ENCODE measurements at places on chromosomes 5 and 9.

DNA sequence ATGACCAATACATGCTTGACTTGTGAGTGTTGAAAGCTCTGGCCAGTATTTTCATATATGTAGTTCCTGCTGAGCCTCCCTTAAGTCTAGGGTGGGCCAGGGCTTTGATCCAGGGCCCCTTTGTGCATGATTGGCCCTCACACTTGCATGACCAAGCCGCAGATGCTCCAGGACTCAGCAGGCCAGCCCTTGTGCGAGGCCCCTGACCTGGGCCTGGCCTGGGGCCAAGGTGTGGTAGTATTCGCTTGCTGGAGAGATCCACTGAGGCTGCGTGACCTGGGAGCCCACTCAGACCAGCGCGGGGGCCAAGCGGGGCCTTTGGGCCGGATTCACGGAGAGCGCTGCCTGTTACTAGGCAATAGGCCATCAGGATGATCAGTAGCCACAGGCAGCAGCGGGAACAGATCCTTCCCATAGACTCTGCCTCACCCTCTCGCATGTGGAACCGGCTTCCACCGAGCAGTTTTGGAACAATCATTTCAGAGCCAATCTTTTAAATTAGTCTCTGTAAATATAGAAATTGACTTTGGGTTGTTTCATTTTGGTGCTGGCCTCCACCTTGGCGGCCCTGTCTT is 79.0 kb upstream of the PTCH1 start:
- no peak for DNase-seq

- no peak for DNase-seq
These were observed 106.8 kb upstream of the GPBP1 start for GRCh38 chr5:57066924-57067596.

DNA sequence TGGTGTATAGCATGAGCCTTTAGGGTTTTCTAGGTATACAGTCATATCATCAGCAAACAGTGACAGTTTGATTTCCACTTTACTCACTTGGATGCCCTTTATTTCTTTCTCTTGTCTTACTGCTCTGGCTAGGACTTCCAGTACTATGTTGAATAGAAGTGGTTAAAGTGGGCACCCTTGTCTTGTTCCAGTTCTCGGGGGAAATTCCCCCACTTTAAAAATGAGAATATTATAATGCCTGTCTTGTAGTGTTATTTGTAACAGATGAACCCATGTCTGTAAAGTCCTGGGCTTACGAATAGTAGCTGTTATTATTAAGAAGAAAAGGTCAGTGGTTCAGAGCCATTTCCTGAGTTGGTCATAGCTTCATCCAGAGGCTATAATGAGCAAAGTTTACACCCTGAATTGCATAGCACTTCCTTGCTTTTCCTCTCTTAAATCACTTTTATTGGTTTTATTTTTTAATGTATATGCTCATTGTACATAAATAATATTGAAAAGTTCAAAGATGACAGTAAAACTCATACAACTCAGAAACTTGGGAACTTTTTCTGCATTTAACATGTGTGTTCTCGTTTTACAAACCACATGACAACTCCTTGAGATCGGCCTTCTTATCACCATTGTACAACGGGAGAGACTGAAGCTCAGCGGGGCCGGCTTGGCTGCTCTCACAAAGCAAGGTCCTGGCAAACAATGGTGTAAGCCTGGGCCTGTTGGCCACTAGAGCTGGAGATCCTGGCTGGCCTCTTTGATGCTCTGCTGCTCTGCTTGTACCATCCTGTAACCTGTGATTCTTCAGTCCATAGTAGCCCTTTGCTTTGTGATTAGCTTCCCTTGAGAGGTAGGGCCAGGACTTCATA is 85.2 kb downstream of the CYFIP2 start:
- no peak for DNase-seq

- DNase-seq, result no peak
These were observed 394.9 kb downstream of the GADD45G start for GRCh38 chr9:89999534-90000370.

DNA sequence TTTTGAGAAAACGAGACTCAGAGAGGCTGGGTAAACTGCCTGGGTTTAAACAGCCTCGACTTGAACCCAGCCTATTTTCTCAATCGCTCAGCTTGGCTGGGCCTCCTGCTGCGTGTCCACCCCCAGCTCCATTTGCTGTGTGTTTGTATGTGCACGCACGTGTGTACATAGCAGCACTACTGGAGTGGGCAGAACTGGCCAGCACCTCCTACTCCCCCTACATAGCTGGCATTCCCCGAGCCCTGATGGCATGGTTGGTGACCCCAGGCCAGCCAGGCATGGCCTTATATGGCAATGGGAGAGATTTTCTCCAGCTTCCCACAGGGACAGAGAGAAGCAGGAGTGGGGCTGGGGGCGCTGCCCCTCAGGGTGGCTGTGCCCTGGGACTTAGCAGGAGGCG is 4.1 kb downstream of the AIF1L start:
- no peak for DNase-seq

- DNase-seq, result no peak
These were observed 702 bp upstream of the PRELID2 start for GRCh38 chr5:145835848-145836239.

GRCh38 chr5:54754878-54755277 is 230.5 kb downstream of the ESM1 start:
- DNase-seq, result no peak

DNA sequence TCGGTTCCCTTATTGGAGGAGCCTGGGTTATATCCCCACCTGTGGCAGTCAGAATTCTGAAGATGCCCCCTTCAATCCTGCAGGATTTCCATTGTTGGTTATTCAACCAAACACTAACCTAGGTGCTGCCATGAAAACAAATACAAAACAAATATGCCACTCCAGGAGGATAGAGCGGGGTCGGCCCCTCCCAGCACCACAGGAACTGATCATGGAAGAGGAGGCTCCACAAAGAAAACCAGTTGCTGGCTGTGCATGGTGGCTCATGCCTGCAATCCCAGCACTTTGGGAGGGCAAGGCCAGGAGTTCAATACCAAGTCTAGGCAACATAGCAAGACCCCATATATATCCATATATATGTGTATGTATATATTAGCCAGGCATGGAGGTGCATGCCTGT is 13.2 kb upstream of the ADGRD2 start:
- no peak for DNase-seq

- DNase-seq, result no peak
These were observed 70.8 kb downstream of the WWC1 start for GRCh38 chr5:168362097-168362885.

DNA sequence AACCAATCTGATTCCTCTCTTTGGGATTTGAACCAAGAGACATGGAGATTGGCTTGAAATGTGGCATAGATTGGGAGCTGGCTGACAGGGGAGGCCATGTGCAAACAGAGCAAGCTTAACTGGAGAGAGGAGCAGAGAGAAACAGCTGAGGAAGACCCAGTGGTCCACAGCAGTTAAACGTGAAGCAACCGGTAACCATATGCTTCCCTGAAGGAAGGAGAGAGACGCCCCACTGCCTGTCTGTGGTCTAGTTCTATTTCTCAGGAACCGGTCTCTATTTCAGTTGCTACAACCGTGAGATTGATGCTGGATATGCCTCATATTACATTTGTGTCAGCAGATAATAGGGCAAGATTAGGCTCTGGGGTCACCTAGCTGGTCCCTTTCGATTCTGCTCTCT is 13.6 kb upstream of the GAS1 start:
- DNase-seq, result no peak

DNA sequence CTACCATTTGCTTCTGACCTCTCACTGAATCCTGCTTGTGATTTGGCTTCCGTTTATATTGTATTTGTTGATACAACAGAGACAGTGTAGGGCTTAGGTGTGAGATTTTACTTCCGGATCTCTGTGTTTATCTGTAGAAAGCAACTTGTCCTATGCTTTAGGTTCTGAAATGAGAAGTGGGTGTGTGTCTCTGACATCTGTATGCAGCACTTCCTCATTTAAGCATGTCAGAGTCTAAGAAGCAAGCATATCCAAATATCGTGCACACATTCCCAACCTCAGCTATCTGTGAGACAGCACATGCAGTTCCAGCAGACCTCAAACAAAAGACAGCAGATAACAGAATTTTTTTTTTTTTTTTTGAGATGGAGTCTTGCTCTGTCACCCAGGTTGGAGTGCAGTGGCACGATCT is 16.3 kb downstream of the KLF9 start:
- no peak for DNase-seq

- DNase-seq, result no peak
These were observed 2055.0 kb upstream of the ACO1 start for GRCh38 chr9:30329431-30329830.

DNA sequence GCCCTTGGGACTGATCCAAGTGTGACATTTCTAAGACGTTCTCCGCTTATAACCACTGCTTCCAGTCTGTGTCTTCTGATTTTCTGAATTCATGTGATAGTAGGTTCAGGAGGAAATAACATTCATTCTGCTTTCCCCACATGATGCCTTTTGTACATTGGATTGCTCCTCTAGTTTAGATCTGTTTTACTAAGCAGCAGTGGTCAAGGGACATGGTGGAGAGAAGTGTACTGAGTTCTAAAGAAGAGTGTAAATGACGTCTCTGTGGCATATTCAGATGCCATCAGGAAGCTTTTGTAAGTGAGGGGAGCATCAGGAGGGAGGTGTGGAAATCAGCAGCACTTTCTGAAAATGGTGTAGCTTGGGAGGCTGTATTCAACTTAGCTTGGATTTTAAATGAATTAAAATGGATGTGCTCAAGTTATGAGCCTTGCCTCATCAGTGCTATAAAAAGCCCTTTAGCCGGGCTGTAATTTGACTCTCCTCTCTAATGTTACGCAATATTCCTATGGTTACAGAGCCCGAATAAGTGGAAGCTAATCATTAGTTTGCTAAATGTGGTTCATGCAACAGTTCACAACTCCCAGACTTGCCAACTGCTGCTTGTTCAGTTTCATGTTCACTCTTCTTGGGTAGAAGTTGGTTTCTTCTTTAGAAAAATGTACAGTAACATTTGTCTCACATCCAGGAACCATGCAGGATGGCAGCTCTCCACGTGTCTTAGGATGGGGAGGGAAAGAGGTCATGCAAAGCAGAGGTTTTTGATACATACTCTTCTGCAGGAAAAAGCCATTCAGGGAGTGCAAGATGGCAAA is 281.3 kb downstream of the ARHGAP26 start:
- DNase-seq, result no peak

DNA sequence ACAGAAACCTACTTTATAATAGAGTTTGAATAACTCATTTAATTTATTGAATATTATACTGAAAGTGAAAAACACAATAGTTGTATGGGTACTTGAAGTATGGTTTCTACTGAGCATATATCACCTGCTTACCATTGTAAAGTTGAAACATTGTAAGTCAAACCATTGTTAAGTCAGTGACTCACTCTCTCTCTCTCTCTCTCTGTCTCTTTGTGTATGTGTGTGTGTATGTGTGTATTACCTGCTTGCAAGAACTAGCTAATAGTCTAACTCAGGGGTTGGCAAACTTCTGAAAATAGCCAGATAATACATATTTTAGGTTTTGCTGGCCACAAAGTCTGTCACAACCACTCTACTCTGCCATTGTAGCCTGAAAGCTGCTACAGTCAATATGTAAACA is 564.3 kb upstream of the ZNF608 start:
- DNase-seq, result no peak

DNA sequence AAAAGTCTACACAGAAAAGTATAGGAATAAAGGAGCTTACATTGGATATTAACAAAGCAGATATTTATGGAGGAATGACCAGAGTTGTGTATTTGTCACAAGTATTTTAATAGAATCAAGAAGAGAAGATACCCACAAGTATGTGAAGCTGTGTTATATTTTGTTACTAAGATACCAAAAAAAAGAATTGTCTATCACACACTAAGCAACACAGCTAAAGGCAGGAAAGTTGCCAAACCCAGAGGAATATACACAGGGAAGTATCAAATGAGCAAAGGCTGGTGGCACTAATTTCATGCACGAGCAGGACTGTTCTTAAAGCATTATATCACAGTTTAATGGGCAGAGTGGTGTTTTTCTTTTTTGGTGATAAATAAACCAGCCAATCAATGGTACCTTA is 30.9 kb upstream of the RAI14 start:
- DNase-seq, result no peak

- no peak for DNase-seq
These were observed 29.2 kb downstream of the TNFSF8 start for GRCh38 chr9:114900942-114901802.

DNA sequence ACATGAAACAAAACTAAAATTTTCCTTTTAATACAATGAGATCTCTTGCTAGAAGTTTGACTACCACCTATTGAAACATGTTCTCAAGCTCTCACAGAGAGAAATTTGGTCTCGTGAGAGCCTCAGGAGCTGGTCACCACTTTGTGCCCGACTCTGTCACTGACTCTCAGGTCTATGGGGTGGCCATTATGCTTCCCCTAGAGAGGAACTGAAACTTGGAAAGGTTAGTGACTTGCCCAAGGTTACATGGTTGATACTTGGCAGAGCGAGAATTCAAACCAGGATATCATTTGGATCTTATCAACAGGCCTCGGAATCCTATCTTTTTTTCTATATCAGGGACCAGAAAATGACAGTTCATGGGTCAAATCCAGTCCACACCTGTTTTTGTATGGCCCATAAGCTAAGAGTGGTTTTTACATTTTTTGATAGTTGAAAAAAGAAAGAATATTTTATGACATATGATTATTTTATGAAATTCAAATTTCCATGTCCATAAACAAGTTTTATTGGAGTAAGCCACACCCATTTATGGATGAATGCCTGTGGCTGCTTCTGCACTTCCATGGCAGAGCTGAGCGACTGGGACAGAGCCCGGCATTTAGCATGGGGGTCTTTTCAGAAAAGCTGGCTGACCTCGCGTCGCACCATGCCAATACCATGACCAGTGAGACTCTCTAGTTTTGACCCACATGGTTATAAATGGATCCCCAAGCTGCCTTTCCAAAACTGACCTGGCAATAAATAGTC is 44.8 kb upstream of the EQTN start:
- no peak for DNase-seq

GRCh38 chr9:106588626-106589025 is 274.3 kb upstream of the ZNF462 start:
- DNase-seq, result no peak

All from neural crest cell (in vitro differentiated cells).